Anterior cingulate cortex (tissue), 58 donors: ENCODE measurements at places on chromosomes 7 and 10.

DNA sequence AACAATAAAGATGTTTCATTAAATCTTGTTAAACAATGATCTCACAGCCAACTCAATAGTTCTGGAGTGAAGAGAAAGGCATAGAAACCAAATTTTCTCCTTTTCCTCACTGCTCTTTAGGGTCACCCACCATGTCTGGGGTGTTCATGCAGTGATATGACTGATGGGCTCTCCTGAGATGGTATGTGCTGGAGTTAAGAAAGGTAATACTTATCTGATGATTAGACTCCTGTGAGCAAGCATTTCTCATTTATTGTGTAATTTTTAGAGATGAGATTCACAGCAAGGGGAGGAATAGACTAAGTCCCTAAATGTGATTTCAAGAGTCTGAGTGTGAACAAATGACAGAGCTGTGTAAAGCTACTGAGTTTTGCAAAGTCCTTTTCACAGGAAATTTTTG is 1361.3 kb upstream of the CELF2 start:
- no peak for DNase-seq

GRCh38 chr10:47438857-47439474 is 44.9 kb downstream of the ANXA8 start:
- no peak for DNase-seq

- DNase-seq = no peak
Observed at GRCh38 chr10:50552771-50553535, 70.8 kb downstream of the SGMS1 start.

GRCh38 chr10:119947300-119947699 is 54.8 kb downstream of the SEC23IP start:
- DNase-seq = no peak

GRCh38 chr10:99658622-99659030 is 683 bp upstream of the ENTPD7 start:
- peak; percentile 5 for DNase-seq

DNA sequence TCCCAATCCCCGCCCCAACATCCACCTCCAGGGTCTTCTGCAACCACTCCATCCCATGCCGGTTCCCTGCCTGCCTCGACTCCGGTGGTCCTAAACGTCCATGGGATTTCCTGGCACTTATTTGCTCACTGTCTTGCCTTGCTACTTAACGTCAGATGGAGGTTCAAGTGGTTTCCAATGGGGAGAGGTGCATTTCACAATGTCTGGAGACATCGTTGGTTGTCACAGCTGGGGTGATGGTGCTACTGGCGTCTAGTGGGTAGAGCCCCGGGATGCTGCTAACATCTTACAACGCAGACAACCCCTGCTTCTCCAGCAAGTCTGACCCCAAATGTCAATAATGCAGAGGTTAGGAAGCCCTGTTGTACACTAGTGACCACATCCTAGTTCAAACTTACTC is 82.9 kb upstream of the ANLN start:
- DNase-seq = no peak

DNA sequence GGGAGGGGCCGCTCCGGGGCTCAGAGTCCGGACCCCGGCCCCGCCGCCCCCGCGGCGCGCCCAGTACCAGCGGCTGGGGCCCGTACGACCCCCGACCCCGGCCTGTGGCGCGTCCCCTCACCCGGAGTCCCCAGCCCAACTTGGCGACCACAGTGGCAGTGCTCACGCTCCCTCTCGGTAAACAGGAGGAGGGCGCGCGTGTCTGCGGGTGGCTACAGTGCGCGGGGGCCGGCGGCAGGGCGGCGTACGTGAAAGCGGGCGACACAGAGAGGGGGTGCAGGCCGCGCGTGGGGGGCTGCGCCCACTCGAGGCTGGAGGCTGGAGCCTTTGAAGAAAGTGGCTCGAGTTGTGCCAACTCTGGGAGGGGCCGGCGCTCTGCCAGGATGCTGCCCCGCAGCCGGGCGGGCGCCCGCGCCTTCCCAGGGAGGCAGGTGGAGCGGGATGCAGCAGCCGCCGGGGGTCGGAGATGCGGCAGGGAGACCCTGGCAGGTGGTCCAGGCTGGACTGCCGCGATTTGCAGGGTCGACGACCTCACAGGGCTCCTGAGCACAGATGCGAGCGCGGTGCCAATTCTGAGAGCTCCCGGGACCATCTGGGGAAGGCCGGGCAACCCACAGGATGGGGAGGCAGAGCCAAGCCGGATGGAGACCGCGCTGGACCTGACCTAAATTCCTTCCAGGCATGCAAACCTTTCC is 655 bp downstream of the PTPRE start:
- no peak for DNase-seq

DNA sequence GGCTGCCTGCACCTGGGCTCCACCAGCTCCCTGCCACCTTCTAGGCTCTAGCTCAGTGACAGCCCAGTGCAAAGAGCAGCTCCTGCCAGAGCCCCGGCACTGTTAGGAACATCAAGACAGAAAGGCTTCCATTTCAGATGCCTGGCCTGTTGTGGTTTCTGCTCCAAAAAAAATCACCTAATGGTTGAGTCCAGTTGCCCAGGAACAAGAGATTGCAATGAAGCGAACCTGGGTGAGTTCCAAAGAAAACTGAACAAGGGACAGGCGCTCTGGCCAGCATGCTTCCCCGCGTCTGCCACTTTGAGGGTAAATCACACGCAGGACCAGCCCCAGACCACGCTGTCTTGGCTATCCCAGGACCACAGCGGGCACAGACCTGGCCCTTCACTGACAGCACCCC is 47.0 kb upstream of the RASGEF1A start:
- no peak for DNase-seq

- no peak for DNase-seq
Observed at GRCh38 chr7:632831-633210, 93.7 kb upstream of the DNAAF5 start.

- DNase-seq = no peak
Observed at GRCh38 chr10:125782616-125783015, 7.0 kb upstream of the MMP21 start.

GRCh38 chr10:119784340-119785067 is 58.7 kb downstream of the INPP5F start:
- DNase-seq = no peak

DNA sequence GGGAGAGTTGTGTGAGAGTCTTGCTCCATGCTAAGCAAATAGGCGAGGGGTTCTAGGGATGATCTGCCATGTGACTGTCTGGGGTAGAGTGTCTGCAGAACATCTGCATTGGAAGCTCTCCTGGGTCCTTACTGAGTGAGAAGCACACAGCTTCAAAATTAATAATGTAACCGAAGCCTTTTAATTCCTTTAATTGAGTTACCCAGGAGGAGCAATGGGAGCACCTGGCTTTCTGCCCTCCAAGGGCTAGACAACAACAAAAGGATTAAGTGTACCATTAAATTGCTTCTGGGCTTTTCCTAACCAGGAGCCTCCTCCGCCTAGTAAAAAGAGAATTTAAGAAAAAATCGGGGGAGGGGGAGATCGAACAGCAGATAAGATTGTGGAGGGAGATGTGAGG is 102.0 kb upstream of the TBX20 start:
- no peak for DNase-seq

DNA sequence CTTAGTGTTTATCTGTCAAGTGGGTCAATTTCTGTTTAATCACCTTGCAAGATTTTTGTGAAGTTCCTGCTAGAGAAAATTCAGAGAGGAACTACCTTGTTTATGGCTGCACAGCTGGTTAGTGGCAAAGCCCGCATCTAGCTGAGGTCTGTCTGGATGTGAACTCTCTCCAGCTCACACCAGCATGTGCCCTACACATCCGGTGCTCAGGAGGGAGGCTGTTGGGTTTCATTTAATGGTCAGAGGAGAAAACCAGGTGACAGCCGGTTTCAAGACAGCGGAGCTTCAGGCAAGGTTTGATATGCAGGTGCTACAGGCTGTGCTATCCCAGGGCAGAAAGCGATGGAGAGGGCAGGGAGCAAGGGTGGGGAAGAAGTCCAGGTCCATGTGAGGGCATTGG is 351.1 kb downstream of the ACTR3B start:
- no peak for DNase-seq

GRCh38 chr7:38360776-38361175 is 87.3 kb upstream of the TARP start:
- no peak for DNase-seq

GRCh38 chr7:106794276-106795083 is 70.6 kb upstream of the PIK3CG start:
- no peak for DNase-seq

GRCh38 chr7:32905175-32905662 is 13.7 kb upstream of the KBTBD2 start:
- DNase-seq = peak; percentile 9

- no peak for DNase-seq
Observed at GRCh38 chr10:103752680-103753248, 102.6 kb downstream of the SH3PXD2A start.

DNA sequence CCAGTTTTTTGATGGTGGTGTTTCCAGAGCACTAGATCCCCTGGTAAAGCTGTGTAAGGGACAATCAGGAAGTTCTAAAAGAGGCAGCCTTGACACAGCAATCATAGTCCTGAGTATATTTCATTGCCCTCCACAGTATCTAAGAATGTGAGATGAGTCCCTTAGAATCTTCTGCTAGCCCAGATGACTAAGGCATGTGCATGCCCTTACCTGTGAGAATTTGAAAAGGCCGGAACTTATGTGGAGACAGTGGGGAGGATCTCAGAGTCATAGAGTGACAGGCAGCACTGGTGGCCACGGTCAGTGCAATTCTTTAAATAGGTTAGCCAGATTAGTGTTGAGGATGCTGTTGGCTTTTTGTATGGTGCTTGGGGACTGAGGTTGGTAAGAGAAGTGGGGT is 361.4 kb upstream of the VSTM2A start:
- no peak for DNase-seq

DNA sequence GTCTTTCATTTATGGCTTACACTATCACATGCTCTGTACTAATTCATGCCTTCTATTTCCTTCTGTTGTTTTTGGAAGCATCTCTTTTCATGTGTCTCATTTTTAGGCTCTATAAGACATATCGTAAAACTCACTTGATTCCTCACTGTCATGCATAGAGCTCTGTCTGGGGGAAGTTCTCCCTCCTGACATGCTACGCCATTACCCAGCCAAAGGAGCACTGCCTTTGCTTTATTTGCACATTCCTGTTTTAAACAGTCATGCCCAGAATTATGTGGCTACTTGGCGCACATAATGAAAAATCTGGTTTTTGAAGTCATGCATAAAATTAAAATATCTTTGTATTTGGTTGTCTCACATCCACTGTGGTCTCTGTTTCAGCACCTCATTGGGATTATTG is 17.6 kb upstream of the AKR1C3 start:
- DNase-seq = no peak

DNA sequence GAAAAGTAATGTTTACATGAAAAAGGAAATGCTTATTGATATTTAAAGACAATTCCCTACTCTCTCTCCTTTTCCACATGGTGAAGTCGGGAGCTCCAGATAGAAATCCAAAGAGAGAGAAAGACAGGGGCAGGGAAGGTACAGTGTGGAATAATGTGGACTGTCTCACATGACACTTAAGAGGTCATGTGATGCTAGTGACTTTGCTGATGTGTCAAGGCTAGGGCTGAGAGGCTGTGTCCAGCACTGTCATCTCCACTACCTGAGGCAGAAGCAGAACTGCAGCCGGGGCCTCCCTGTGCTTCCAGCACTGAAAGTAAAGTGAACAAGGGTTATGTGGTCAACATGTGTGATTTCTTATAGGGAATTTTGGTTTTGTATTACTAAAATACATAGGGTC is 26.0 kb downstream of the NRG3 start:
- no peak for DNase-seq

DNA sequence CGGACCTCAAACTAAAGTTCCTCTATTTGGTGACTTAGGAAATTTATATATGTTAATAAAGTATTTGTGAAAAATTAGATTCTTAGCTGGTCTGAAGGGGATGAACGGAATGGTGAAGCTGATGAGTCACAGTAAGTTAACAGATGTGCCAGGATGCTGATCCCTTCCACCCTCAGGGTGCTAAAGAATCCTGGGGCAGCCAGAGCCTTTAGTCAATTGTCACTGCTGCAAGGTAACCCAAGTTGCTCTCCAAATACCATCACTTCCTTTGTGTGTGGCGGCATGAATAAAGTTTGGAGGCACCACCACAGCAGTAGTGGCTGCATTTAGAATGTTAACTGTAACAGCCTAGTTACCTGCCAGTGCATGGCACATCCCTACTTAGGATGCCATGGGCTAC is 222.6 kb upstream of the PPP1R3A start:
- DNase-seq = no peak

DNA sequence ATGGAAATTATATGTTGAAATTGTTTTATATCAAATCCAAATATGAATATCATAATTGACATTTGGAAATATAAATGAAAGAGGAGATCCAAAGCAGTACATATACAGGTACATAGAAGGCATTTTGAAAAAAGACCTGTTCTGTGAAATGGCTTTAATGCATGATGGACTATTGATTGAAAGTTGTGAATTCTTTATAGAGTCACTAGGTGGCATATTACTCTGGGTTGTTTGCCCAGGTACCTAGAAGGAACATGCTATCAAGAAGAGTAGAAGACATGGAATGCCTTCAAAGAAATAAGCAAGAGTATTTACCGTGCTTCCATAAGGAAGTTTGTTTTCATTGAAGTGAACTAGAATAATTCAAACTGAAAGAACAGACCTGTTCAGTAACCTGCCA is 160.0 kb upstream of the ANK3 start:
- DNase-seq = no peak

GRCh38 chr7:107076781-107077698 is 32.5 kb downstream of the PRKAR2B start:
- DNase-seq = no peak

GRCh38 chr7:149020483-149020882 is 7.8 kb downstream of the PDIA4 start:
- no peak for DNase-seq
